ENCODE measurements at places on chromosomes 1 and 21.

DNA sequence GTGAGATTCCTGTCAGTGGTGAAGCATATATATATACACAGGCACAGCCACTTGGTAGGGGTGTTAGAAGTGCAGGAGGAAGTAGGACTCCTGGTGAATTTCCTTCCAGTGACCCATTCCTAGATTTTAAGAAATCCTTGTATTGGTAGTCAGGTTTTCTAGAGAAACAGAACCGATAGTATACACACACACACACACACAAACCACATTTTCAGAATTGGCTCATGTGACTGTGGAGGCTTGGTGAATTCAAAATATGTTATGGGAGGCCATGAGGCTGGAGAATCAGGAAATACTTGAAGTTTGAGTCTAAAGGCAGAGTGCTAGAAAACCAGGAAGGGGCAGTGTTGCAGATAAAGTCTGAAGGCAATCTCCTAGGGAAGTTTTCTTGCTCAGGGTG, 114.2 kb downstream of the FCRL5 start:
- no peak for DNase-seq

DNA sequence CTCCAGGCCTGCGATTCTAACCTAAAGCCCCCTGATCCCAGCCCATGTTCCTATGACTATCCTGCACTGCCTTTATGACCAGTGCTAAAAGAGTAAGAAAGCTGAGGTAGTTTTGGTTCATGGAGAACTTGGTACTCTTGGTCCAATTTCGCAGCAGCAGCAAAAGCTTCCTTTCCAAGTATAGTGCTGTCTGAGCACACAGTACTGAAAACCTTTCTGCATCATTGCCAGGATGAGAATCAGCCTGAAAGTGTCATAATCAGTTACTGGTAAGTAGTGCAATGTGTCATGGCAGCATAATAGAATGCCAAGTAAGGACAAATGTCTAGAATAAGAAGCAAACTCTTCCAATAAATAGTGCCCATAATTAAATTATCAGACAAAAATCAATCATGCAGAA, 889.6 kb upstream of the ADGRL4 start:
- no peak for DNase-seq

GRCh38 chr1:80153762-80154161, 1147.2 kb upstream of the ADGRL4 start:
- DNase-seq, result no peak

GRCh38 chr1:206951318-206952100, 5.2 kb upstream of the PIGR start:
- DNase-seq, result no peak

DNA sequence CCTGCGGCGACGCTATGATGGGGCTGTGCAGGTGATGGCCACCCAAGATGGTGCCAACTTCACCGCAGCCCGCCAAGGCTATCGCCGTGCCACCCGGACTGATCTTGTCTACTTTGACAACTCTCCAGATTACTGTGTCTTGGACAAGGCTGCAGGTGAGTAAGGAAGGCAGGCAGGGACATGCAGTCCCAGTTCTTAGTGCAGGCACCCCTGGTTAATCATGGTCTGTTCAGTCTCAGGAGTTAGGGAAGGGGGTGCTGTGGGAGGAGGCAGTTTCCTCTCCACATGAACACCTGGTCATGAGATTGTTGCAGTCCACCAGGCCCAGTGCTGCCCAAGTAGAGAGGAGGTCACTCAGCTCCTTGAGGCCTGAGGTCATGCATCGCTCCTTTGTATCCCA, 8.5 kb downstream of the WNT2B start:
- no peak for DNase-seq

GRCh38 chr1:242788771-242789170, 264.3 kb upstream of the PLD5 start:
- DNase-seq, result no peak

GRCh38 chr1:18820791-18821641, 38.4 kb downstream of the TAS1R2 start:
- DNase-seq, result no peak

- no peak for DNase-seq
Observed at GRCh38 chr21:37241426-37241825, 25.7 kb downstream of the VPS26C start.

DNA sequence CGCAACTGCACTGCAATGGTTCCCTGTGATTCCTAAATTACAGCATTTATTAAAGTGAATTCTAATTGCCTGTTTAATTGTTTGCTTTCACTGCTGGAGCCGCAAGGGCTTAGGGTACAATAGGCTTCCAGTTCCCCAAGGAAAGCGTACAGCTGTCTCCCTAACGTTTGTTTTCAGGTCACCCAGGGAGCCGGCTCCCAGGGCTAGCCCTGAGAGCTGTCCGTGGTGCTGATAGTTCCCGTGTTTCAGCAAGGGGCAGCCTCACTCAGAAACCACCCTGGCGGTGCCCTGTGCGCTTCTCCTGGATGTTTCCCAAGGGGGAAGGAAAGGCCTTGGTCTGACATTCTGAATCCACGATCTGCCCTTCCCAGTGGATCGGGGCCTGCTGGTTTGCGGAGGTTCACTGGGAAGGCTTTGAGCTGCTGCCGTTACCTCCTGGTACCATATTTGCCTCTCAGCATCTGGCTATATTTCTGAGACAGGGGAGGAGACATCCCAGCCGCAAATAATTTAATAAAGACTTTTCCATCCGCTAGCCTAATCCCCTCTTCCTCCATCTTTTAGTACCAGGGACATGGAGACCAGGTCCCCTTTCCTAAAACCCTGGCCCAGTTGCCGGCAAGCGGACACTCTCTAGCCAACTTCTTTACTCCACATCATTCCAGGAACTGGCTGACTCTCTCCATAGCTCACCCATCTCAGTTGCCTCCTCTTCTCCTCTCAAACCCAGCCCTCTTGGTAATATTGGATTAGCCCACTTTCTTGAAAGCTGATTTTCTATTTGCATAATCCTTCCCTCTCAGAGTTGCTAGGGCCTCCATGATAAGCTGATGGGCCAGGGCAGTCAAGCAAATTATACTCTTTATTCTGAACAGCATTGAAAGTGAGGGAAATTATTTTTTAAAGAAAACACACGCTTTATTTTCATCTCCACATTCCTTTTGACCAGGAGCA, 149.0 kb downstream of the IGSF21 start:
- DNase-seq, result no peak

DNA sequence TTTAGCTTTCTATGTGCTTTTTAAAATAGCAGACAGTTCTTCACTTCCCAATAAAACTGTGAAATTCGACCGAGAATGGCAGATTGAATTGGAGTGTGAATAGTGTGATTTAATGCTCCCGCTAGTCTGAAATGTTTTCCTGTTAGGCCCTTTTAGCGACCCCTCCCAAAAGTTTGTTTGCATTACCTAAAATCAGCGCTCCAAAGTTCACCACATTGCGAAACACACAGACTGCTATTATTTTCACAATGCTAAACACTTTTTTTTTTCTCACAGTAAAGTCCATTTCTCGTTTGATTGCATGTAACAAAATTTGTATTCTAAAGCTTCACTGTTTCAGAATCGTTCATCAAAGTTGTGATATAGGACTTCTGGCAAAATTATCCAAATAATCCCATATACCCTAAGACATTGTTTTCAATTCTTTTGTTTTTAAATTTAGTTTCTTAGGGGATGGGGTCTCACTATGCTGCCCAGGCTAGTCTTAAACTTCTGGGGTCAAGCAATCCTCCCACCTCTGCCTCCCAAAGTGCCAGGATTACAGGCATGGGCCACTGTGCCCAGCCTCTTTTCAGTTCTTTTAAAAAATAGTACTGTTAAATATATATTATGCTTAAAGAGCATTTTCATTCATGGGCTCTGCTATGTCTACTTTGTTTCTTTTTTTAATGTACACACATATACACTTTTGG, 76.5 kb upstream of the USH2A start:
- no peak for DNase-seq

DNA sequence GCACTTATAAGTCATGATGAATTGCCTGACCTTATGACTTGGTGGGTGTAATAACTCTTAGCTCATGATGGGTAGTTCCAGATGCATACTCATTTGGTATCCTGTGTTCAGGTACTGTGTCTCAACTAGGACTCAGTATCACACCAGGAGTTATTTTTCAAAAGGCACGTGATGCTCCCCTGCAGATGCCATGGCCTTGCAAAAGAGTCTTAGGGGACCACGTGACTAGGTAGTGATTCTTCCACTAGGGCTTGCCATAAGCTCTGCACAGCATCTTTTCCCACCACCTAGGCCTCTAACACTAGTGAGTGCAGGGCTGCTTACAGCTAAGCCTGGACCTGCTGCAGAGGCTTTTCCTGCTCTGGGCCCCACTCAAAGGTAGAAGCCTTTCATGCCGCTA, 3.9 kb upstream of the FCAMR start:
- DNase-seq, result no peak
